ENCODE measurements at places on chromosomes 13 and 19.

DNA sequence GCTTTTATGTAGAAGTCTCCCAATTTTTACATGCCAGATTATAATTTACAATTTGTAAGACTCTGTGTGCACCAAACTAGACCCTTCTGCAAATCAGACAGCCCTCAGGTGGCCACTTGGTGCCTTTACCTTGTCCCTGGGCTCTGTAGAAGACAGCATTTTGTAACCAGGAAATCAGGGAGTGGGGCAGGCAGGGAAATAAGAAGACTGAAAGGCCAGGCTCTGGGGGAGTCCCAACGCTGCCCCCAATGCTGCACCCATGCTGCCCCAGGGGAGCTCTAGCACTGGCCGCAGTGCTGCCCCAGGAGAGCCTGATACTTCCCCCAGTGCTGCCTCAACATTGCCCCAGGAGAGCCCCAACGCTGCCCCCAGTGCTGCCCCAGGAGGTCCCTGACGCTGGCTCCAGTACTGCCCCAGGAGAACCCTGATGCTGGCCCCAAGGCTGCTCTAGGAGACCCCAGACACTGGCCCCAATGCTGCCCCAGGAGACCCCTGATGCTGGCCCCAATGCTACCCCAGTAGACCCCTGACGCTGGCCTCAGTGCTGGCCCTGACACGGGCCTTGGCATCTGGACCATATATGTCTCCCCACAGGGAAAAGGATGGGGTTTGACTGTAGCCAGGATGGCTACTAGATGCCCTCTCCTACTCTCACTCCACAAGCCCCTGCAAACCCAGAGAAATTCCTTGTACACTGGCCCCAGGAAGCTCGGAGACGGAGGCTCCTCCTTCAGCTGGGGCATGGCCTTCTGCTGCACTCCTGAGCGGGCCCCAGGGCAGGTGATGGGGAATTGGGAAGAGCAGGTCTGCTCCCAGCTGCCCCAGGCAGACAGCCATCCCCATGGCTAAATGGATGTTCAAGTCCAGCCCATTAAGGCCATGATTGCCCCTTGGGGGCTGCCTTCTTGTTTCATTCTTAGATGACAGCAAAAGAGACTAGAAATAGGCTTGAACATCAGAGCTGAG is 23.6 kb downstream of the VSTM2B start:
- DNase-seq = no peak

GRCh38 chr19:5588441-5588840 is 20.7 kb upstream of the TINCR start:
- no peak for DNase-seq

DNA sequence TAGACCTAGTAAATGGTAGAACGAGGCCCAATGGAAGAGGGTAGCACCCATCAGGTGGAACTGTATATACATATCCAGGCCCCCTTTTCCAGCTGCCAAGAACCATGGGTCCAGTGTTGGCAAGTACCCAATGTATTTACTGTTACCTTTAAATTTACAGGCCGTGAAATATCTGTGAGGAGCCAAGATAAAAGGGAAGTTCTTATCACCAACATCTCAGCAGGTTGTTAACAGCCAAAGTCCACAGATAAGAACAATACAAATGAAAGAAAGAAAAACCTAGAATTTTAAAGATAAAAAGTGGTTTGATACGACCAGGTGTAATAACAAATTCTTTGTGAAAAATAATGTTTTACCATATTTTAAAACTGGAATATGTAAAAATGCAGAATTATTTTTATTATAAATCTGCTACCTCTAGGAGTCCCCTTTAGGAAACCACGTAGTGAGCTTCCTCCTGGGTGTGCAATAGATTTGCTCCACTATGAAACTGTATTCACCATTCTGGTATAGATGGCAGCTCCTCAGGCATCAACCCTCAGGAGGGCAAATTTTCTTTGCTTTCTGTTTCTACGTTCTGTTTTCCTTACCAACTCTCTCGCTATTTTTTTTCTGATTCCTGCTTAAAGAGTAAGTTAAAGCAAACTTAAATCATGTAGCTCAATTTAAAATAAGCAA is 292.2 kb upstream of the SLC10A2 start:
- DNase-seq = no peak

DNA sequence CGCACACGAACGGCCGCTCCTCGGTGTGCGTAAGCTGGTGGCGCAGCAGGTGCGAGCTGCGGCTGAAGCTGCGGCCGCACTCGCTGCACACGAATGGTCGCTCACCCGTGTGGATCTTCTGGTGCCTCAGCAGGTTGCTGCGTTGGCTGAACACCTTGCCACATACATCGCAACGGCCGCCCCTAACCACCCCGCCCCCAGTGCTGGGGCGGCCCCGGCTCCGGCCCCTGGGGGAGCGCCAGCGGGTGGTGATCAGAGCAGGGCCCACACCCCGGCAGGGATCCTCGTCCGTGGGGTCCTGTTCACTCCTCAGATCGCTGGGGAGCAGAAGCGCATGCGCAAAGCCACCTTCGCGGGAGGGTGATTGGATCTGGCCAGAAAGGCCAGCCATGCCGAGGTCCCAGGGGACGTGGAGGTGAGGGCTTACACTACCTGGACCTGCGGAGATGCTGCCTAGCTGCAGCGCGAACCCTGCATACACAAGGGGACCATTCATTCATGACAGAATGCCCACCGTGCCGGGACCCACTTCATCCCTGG is 4.7 kb upstream of the UBE2M start:
- no peak for DNase-seq

DNA sequence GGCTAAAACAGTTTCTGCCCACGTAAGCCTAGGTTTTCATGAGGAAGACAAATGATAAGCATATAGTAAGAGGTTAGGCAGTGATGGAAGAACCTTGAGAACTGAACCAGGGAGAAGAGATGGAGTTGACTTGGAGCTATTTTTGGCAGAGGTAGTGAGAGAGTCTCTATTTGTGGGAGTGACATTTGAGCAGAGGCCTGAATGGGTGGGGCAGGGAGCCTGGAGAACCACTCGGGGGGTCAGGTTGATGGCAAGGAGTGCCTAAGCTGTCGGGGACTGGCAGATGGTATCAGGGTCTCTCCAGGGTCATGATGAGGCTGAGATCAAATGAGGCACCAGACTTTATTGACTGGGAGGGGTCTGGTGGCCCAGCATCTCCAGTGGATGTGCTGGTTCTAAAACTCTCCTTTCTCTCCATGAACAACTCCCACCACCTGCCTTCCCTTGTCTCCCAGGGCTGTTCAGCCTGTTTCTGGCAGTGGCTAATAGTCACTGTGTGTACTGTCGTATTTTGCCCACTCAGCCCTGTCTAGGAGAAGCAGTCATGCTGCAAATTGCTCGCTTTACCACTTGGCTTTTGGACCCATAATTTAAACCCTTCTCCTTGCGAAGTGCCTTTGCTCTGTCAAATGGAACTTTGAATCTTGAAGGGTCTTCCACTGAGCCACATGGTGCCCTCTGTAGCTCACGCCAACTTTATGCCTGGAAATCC is 3.6 kb downstream of the MAU2 start:
- DNase-seq = no peak

- peak; percentile 80 for DNase-seq
Measured at GRCh38 chr19:46478356-46478986, 7.1 kb upstream of the PNMA8A start.

DNA sequence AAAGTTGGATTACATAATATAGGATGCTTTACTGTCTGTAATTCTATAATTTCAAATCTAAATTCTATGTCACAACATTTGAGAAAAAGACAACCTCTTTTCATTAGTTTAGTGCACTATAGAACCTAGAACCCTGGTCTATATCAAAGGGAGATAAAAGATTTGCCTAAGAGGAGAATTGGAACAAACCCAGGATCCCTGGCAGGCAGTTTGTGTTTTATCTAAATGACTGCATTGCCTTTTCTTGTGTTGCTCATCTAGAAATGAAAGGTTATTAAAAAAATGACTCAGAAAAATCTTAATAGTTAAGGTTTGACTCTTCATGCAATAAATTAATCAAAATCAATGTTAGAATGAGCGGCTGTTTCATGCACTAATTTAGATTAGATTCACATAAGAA is 96.7 kb downstream of the PCDH9 start:
- DNase-seq = peak; percentile 23

- DNase-seq = peak; percentile 4
Measured at GRCh38 chr13:51066091-51066831, 44.8 kb downstream of the C13orf42 start.

DNA sequence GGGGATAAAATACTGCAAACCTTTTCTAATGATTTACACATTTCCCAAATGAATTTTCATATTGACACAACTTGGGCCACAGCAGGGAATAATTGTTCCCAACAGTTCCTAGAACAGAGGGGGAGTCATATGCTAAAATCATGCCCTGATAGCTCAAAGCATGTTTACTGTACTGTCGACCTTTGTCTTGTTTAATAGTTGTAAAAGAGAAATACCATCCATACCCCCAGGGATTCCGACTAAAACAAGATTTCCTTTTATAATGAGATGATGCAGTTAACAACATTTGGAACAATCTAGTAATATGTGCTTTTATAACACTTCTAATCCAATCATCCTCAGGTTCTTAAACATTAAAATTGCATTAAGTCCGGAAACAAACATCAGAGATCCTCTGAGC is 759.7 kb downstream of the OLFM4 start:
- no peak for DNase-seq

GRCh38 chr19:54373781-54374631 is 9.3 kb upstream of the LAIR1 start:
- no peak for DNase-seq

GRCh38 chr19:4586245-4586644 is 26.8 kb upstream of the SEMA6B start:
- DNase-seq = no peak

- peak; percentile 16 for DNase-seq
Measured at GRCh38 chr19:6239401-6239844, 40.4 kb downstream of the MLLT1 start.

DNA sequence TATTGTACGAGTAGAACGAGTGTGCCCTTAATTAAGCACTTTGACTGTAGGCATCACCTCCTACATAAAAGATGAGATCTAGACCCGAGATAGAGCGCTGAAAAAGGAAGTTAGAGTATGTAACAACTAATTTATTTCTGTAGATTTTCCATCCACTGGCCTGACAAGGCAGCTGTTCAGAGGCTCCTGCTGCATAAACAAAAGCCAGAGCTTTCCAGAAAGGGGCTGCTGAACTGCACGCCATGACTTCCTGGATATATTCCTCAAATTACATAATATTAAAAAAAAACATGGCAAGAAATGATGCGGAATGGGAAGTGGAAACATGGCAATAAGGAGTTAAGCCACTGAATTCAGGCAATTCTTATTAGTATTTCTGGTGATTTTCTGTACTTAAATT is 89.7 kb downstream of the AKAP11 start:
- DNase-seq = no peak

DNA sequence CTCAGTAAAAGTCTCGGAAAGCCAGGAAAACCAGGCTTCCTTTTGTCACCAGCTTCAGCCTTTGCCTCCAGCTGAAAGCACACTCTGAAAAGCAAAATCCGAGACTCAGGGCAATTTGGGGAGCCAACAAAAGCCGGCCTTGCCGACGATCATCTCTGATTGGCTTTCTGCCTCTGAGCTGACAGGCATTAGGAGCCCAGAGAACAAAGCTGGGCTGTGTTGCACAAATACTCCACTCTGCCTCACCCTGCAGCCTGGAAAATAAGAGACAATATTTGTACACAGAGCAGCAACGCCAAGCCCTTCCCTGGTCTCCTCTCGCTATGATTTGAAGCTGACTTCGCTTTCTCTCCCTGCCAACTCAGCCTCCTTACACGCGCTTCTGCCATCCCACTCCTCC is 46.9 kb downstream of the CACNA1A start:
- DNase-seq = no peak

- no peak for DNase-seq
Measured at GRCh38 chr19:48862827-48863226, 5.6 kb downstream of the PLEKHA4 start.
